AG08395 (cell line): ENCODE measurements at places on chromosomes 13 and 19.

GRCh38 chr13:108827646-108828045 lies 198.2 kb downstream of the MYO16 start:
- no peak for DNase-seq

DNA sequence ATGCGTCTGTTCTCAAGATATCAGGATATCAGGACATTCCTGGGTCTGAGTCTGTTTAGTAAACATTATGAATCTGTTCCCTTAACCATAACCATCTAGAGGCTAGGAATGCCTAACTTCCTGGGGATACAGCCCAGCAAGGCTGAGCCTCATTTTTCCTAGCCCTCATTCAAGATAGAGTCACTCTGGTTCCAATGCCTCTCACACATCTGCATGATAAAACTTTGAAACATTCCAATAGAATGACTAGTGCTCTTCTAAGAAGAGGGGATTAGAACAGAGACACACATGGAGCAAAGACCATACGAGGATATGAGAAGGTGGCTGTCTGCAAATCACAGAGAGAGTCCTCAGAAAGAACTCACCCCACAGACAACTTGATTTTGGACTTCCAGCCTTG lies 20.6 kb upstream of the CABP5 start:
- peak; percentile 22 for DNase-seq

- peak; percentile 19 for DNase-seq
Observed at GRCh38 chr13:102847272-102848234, 1.7 kb downstream of the ERCC5 start.

- DNase-seq = no peak
Observed at GRCh38 chr13:97238883-97239282, 16.8 kb downstream of the MBNL2 start.

GRCh38 chr13:79786176-79786575 lies 305.2 kb downstream of the NDFIP2 start:
- no peak for DNase-seq

DNA sequence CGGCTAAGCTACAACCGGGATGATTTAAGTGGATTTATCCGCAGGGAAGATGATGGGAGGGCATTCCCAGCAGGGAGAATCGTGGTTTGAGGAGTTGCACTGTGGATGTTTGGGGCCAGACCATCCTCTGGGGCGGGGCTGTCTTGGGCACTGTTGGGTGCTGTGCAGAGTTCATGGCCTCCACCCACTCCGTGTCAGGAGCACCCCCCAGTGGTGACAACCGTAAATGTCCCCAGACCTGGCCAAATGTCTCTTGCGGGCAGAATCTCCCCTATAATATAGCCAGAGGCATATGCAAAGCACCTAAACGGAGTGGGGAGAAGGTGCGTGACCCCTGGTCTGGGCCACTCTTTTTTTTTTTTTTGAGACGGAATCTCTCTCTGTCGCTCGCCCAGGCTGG lies 40.2 kb downstream of the SMIM24 start:
- DNase-seq = peak; percentile 51

- DNase-seq = no peak
Observed at GRCh38 chr19:10535613-10536012, 8.1 kb upstream of the ATG4D start.

GRCh38 chr13:47454986-47455385 lies 546.1 kb downstream of the SUCLA2 start:
- DNase-seq = peak; percentile 18
